ENCODE measurements at places on chromosomes 2 and 18.
A peak's percentile ranks its signal among the peaks of the same experiment; 100 is the strongest.

DNA sequence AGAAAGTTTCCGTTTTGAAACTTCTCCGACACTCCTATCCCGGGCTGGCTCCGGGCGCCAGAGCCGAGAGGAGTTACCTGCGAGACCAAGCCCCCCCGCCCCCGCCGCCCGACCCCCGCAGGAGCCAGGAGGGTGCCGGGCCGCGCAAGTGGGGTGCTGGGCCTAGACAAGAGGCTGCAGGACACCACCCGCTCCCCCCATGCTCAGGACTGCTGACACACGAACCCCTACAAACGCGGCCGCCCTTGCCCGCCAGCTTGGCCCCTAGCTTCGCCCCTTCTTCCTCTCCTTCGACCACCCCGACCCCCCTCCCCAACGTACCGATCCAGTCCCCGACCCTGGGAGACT lies 497 bp downstream of the PLA2R1 start:
- DNase-seq: no peak

DNA sequence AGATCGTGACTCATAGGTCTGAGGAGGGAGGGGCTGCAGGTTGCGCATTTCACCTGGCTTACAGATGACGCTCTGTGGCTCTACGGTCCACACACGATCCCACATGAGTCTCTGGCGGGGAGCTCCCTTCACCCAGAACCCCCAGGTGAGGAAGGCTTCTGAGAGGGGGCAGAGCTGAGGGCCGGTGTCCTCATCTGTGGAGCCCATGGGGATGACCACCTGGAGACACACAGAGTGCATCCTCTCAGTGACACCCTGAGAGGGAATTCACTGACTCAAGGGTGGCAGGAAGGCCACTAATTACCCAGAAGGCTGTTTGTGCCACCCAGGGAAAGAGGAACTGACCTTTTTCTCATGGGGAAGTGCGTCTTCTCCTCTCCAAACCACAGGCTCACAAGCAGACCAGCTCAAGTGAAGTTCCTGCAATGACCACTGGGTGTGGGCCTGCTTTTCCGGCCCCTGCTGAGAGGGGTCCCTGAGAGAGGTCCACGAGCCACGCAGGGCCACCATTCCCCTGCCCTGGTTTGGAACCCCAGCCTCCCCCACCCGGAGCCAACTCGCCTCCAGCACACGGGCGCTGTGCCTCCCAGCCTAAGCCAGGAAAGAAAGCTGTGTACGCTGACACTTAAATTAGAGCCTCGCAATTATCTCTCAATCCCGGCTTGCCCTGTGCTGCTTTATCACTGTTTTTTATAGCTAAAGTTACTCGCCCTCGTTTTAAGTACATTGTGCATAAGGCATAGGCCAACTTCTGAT lies 114.1 kb downstream of the BCL11A start:
- no peak for DNase-seq

DNA sequence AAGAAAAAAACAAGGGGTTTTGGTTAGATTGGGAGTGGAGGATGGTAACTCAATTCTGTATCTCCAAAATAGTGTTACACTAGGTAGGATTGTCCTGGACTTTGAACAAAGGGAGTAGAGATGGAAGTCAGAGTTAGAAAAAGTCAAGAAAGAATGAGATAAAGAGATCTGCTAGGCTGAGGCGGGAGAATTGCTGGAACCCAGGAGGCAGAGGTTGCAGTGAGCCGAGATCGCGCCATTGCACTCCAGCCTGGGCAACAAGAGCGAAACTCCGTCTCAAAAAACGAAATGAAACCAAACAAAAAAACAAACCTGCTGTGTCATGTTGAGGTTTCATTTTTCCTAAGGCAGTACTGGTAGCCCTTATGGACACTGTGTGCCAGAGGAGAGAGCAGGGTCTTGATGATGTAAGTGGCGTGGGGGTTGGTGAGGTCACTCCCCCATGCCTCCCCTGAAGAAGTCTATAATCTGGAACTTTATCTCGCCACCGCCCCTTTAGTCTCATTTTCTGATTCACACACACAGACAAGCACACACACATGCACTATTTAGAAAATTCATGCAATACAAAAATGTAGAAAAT lies 10.5 kb downstream of the DRC1 start:
- DNase-seq: no peak

DNA sequence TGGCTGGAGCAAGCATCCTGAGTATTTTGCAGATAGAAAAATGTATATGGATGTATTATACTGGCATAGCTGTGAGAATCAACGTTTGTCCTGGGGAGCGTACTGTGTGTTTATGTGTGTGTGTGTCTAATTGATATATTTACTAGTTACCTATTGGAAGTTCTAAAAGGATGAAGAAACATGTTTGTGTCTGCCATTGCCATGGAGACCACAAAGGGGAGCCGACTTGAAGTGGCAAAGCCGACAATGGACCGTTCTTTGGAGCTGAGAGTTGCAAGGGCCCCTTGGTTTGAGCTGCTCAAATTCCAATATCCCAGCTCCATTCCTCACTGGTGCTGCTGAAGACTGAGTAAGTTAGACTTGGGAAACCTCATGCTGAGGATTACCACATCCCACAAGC lies 14.3 kb upstream of the SLC25A52 start:
- no peak for DNase-seq

GRCh38 chr2:98757904-98758421 lies 27.0 kb upstream of the MGAT4A start:
- DNase-seq: peak; percentile 48

GRCh38 chr2:230985519-230986231 lies 10.2 kb upstream of the SPATA3 start:
- DNase-seq: no peak

DNA sequence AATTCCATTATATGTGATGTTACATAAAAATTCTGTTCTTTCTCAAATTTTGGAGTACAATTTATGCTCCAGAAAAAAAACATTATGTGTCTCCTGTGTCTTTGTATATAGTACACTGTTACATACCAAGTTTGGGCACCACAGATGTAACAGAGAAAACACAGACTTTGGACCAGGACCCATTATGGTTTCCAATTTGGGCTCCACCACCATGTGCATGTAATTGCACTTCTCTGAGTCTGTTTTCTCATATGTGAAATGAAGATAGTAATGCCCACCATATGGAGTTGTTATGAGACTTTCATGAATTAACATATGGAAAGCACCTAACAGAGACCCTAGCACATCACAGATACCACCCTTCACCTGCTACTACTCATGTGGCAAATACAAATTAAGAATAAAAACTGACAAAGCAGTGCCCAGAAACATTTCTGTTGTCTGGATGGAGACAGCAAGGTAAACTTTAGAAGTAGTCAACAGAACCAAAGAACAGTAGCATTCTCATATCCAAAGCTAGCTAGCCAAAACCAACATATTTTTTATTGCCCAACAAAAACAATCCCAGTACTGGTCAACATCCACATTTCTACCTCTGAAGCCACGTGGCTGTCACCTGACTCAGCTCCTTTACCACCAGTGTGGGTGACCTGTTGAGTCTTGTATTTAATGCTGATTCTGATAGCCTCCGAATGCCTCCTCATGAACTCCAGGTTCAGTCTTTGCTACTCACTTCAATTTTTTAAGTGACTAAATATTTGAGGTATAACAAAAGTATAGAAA lies 42.9 kb downstream of the ANTXR1 start:
- DNase-seq: no peak

- DNase-seq: no peak
Measured at GRCh38 chr2:130378898-130379214, 23.0 kb downstream of the PTPN18 start.

GRCh38 chr18:74876630-74877243 lies 279.1 kb downstream of the ZNF407 start:
- no peak for DNase-seq

GRCh38 chr2:71534826-71535225 lies 81.5 kb downstream of the DYSF start:
- DNase-seq: no peak

- DNase-seq: no peak
Measured at GRCh38 chr2:28395334-28396061, 2.8 kb downstream of the FOSL2 start.

DNA sequence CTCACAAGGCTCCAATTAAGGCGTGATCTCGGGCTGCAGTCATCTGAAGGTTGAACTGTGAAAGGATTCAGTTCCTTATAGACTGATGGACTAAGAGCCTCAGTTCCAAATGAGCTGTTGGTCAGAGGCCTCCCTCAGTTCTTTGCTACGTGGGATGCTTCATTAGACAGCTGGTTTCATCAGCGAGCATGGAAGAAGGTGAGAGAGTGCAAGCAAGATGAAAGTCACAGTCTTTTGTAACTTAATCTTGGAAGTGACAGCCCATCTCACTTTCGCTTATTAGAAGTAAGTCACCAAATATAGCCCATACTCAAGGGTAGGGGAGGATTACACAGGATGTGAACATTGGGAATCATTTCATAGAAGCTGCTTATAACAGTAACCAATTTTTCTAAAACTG lies 26.8 kb downstream of the PPP1CB start:
- no peak for DNase-seq

DNA sequence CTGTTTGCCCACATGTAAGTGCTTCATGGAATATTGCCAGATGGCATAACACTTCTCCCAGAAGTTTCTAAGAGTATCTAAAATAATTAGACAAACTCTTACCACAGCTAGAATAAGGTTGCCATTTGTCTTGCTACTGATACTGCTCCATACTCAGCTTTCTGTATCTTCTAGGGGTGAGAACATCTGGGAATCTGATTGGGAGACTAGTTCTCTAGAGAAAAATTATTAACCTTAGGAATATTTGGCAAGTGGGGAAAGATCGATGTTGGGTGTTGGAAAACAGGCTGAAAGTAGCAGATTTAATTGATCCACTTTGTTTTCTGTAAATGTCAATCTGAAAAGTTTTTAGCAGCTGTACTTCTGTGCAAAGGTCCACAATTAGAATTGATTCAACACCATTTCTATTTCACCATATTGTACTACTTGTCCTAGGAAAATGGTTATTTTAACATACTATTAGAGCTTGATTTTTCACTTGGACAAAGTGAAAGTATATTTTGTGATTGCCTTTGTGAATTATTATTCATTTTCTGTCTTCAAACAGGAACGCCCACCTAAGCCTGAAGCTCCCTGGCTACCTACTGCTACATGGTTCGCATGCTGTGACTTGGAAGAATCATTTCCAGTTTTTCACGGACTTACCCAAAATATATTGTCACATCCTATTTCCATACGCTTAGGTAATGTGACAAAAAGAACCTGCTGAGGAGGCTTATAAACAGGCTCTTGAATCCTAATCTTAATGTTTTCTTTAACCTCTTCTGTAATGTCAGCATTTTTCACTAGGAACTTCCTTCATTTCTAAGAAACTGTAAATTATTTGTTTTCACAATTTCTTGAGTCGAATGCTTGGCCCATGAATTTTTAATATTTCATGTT lies 147.7 kb downstream of the TRABD2A start:
- DNase-seq: no peak

DNA sequence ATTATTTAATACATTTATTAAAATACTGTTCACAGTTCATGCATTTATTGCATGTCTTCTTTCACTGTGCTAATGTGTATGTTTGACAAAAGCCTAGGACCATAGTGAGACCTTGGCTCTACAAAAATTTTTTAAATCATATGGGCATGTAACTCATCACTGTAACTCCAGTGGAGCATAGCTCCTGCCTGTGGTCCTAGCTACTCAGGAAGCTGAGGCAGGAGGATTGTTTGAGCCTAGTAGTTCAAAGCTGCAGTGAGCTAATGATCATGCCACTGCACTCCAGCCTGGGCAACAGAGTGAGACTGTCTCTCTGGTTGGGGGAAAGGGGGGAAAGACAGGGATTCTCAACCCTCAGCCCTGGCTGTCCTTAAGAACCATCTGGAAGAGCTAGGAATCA lies 137.8 kb downstream of the PRKCE start:
- no peak for DNase-seq

- no peak for DNase-seq
Measured at GRCh38 chr18:58337285-58337684, 291.6 kb downstream of the ALPK2 start.

GRCh38 chr2:25831746-25832449 lies 46.4 kb downstream of the ASXL2 start:
- no peak for DNase-seq

DNA sequence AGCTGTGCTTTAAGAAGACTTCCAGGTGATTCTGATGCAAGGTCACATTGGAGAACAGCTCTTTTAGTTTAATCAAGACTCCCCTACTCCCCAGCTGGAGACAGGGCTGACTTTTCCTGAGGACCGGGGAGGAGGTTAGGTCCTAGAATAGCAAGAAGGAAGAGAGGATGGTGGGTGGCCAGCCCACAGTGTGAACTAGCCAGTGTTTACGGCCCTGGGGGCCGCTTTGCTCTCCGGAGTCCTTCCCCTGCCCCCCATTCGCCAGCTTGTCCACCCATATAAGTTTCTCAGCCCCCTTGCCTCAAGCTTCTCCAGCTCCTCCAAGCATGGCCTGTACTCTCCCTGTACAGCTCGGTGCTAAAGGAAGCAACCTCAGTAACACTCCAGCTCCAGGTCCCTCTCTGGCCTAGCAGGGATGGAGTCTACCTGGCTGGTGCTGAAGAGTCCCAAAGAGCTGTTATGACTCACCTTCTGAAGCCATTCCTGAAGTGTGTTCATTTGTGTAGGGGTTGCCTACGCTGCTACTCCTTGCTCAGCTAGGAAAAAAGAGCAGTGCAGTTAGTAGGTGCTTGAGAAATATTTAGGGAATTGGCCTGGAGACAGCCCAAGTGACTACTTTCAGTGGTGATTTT lies 7.9 kb downstream of the INPP4A start:
- DNase-seq: no peak

DNA sequence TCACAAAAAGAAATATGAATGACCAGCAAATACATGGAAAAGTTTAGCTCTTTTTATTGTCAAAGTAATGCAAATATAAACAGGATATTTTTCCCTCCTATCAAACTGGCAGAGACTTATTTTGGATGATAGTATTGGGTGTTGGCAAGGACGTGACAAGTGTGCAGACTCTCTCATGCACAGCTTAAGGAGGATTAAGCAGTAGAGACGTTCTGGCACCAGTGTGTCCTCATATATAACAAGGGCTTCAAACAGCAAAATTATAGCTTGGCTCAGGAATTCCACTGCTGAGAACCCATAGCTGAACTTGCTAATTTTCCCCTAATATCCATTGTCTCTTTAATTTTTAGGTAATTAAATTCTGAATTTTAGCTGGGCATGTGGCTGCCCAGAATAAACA lies 114.4 kb downstream of the FAM124B start:
- DNase-seq: no peak

- no peak for DNase-seq
Measured at GRCh38 chr2:105752691-105753358, 8.1 kb downstream of the NCK2 start.

- DNase-seq: no peak
Measured at GRCh38 chr2:41768310-41768709, 279.5 kb upstream of the PKDCC start.

DNA sequence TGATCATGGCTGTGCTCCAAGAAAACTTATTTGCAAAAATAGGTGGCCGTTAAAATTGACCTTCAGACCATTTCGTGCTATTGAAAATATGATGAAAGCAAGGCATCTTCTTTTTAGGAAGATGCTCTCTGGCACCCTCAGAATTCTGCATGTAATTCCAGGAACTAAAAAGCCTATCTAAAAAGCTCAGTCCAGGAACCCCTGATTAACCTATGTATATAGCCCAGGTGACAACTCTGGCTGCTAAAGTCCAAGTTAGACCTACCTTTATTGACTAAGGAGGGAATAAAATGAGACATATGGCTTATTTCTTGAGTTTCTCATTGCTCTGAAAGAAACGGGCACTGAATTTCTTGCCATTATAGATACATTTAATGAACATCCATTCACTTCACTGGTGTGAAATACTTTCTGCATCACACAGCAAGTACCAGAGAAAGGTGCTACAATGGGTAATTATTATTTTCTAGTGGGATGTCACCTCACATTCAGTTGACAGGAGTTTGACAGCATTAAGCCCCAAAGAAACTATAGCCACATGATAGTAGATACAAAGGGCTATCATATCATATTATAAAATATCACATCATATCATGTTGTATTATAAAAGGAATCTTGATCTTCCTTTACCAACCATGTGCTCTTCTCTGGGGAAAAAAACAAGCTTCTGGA lies 83.8 kb downstream of the EPHA4 start:
- no peak for DNase-seq

Measured in activated CD8-positive, alpha-beta memory T cell treated with anti-CD3 and anti-CD28 coated beads, Interleukin-2, amount 50 U/mL, for 4 hours (primary cell).